ENCODE measurements at places on chromosomes 2 and 18.

- no peak for DNase-seq
Measured at GRCh38 chr18:61833978-61834377, 58.8 kb downstream of the RNF152 start.

GRCh38 chr18:74959216-74959615 lies 249.7 kb downstream of the PTGR3 start:
- no peak for DNase-seq

- no peak for DNase-seq
Measured at GRCh38 chr2:85255456-85255812, 72.4 kb downstream of the TGOLN2 start.

- no peak for DNase-seq
Measured at GRCh38 chr2:119436993-119437772, 5.5 kb downstream of the TMEM37 start.

GRCh38 chr2:150450765-150451164 lies 36.7 kb downstream of the RND3 start:
- DNase-seq: no peak

- DNase-seq: no peak
Measured at GRCh38 chr18:80246445-80247392, 595 bp downstream of the PARD6G start.

DNA sequence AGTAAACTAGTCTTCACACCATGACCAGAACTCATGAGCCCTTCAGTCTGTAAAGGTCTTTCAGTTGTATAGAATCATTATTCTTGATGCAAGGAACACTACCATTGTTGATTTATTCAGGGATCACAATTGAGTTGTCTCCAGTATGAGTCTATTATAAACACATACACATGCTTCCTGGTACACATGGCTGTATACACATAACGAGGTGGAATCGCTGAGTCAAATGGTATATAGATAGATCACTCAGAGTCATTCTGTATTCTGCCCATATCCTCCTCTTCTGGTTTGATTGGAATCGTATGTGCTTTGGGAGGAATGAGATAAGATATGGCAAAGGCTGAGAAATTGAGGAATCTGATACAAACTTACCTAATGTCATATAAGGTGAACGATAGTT lies 216.0 kb downstream of the UBE2E3 start:
- no peak for DNase-seq

- no peak for DNase-seq
Measured at GRCh38 chr2:182558564-182558963, 131.7 kb upstream of the PDE1A start.

- no peak for DNase-seq
Measured at GRCh38 chr2:191931329-191931728, 84.4 kb upstream of the CAVIN2 start.

DNA sequence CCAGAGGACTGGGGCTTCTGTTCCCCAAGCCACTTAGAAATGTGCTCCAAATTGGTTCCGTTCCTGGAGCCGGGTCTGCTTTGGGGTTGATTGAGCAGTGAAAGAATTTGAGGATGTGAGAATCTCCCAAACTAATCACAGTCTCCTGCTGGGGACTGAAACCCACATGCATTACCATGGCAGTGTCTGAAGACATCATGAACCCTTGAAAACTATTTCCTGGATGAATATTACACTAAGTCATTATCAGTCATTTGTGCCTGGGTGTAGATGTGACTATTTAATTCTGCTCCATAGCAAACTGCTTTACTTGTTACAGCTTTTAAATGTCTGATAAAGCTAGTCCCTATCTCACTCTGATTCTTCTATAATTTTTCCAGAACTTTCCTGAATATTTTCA lies 27.6 kb downstream of the SPP2 start:
- no peak for DNase-seq

- DNase-seq: no peak
Measured at GRCh38 chr18:37529863-37530262, 35.7 kb downstream of the CELF4 start.

DNA sequence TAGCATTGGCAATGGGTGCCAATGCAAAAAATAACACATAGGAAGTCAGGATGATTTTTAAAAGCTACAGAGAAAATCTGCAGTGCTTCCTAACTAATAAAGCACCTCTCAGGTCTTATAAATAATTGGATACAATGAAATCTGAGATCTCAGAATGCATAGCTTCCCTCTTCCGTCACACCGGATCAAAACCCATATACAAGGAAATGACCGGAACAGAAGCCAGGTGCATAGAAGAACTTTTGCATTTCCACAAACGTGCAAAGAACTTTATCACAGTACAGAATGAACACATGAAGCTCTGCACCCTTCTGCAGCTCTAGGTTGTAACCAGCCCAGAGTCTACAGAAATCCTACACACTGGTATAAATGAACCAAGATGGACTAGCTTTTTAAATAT lies 145.4 kb downstream of the TCF4 start:
- DNase-seq: no peak

DNA sequence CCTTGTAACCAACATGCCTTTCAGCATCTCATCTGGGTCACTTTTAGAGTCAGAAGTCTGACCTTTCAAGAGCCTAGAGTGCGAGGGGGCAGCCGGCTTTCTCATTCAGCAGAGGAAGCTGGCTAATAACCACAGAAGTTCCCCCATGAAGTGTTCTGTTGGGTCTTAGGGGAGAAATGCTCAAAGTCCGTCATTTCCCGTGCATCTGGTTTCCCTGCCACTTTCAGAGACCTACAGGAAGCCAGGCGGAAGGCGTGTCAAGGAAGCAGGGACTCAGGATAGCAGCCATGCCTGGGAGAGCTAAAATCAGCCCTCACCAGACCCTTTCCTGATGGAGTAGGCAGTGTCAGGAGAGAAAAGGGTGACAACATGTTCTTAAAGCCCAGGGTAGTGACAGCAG lies 301.8 kb upstream of the ID2 start:
- DNase-seq: no peak

GRCh38 chr18:69259282-69259681 lies 141.4 kb upstream of the DOK6 start:
- no peak for DNase-seq

DNA sequence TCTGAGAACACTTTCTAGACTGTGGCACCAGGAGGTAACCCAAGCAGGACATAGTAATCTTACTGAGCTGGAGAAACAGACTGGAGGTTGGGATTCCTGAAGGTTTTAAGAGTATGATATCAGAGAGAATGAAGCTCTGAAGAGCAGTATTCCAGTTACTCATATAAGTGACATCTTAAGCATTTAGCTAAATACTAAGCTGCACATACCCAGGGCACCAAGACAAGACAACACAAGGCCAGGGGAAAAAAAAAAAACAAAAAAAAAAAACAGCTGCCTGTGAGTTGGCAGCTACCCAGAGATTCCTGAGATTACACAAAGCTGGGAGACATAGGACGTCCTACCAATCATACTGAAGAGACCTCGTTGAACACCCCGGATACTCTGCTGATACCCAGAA lies 175.8 kb downstream of the SRBD1 start:
- peak; percentile 5 for DNase-seq

- no peak for DNase-seq
Measured at GRCh38 chr2:218387369-218388194, 5.5 kb downstream of the SLC11A1 start.

GRCh38 chr2:218898109-218898878 lies 17.6 kb downstream of the WNT10A start:
- DNase-seq: no peak

- DNase-seq: no peak
Measured at GRCh38 chr2:111535404-111535803, 348.6 kb downstream of the ANAPC1 start.

DNA sequence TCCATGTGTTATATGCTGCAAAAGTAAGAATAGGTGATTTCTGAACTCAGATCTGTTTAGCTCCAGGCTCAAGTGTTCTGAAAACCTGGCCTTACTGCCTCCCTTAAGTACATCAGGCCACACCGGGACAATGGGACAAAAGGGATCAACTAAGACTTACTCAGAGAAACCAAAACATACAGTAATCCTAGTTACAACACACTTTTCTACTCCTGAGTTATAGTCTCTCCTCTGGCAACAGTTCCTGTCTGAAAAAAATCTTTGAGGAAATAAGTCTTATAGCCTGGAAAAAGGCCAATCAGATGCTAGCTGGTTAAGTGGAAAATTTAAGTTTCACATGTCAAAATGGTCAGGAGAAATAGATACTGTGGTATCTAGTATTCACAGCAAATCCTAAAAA lies 5.6 kb downstream of the METTL5 start:
- DNase-seq: no peak

- no peak for DNase-seq
Measured at GRCh38 chr2:127047716-127048617, 59.0 kb downstream of the BIN1 start.

- DNase-seq: no peak
Measured at GRCh38 chr2:213763354-213763753, 479.1 kb downstream of the SPAG16 start.

GRCh38 chr2:174003720-174004695 lies 38.8 kb upstream of the SP3 start:
- no peak for DNase-seq

DNA sequence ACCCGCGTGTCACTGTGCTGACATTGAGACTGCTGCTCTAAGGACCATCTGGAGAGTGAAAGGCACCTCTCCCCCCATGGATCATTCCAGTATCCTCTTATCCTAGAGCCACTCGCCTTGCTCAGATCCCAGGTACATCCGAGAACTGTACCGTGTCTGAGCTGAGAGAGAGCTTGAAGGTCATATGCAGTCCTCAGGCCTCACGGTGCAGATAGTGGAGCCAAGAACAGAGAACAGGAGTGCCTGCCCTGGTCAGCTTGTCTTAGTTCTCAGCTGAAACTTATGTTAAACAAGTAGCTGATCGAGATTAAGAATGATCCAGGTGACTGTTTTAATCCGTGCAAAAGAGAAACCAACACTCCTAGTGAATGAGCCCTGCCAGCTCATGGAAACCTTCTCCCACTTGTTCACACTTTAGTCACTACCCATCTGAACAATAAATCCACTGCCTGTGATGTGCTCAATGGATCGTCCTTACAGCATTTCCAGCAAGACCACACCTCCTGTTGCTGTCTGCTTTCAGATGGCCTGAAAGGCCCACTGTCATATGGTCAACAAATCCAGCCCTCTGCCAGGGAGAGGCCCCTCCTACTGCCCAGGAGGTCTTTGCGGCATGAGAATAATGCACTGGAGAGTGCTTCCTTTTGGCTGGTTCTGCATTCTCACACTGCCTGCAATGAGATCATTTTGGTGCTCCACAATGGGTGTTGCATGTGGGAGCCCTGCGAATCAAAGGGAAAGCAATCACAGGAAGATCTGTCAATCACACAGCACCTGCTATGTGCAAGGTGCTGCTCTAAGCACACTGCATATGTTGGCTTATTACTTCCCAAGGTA lies 43.7 kb upstream of the APCDD1 start:
- DNase-seq: peak; percentile 70

DNA sequence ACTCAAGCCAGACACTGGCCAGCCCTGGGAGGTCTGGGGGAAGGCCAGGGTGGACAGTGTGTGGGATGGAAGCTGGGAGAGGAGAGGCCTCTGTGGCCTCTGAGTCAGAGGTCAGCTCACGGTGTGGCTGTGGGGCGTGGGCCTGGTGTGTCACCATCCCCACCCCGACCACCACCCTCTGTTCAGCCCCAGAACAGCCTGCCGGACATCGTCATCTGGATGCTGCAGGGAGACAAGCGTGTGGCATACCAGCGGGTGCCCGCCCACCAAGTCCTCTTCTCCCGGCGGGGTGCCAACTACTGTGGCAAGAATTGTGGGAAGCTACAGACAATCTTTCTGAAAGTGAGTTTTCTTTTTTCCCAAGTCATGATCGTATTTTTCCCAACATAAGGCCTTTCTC lies 110.5 kb downstream of the DYSF start:
- DNase-seq: no peak

DNA sequence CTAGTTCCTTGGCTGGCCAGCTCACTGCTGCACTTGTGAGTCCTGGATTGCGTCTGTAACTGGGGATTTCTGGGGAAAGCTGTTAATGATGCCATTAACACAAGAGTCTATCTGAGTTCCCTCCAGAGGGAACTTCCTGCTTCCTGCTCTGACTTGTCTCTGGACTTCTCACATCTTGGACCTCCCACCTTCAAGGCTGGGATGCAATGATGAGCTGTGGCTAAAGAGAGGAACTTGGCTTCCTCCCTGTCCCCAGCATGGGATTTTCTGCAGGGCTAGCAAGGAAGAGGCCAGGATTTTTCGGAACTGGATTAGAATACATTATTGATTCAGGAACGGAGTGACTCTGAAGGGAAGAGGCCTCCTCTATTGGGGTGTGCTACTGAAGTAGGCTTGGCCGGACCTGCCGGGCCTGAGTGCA lies 155.5 kb downstream of the CLIP4 start:
- DNase-seq: no peak

DNA sequence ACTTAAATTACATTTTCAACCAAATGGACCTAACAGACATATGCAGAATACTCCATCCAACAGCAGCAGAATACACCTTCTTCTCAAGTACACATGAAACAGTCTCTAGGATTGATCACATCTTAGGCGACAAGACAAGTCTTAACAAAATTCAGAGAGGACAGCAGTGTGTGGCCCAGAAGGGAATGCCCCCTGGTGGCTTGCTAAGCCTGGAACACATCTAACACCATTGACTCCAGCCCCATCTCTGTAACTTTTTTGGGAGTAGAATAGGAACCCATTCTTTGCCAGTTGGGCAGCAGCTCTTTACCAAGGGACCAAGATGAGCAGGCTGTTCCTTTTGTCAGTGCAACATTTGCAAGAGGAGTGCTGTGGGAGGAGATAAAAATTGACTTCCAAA lies 249.9 kb downstream of the PLCL1 start:
- no peak for DNase-seq

GRCh38 chr18:477565-477964 lies 22.9 kb downstream of the COLEC12 start:
- DNase-seq: no peak

GRCh38 chr18:39732918-39733317 lies 2167.3 kb upstream of the CELF4 start:
- DNase-seq: no peak

GRCh38 chr2:211138551-211138950 lies 582.2 kb downstream of the CPS1 start:
- no peak for DNase-seq

GRCh38 chr2:25481381-25482300 lies 139.9 kb upstream of the DNMT3A start:
- DNase-seq: no peak

DNA sequence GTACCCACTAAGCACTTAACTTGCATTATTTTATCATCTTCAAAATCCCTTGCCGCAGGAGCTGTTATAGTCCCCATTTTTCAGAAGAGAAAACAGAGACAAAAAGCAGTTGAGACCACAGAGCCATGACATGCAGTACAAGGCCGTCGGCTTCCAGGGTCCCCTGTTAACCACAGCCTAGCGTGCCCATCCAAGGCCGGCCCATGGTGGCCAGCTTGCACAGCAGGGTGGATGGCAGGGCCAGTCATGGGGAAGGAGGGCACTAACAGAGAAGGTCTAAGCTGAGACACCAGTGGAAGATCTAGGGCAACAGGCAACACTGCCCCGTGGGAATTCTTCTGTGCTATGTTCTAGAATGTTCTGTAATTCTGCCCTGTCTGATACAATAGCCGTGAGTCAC lies 192.6 kb upstream of the ID2 start:
- no peak for DNase-seq

GRCh38 chr2:227884511-227884947 lies 13.1 kb downstream of the DAW1 start:
- DNase-seq: no peak

DNA sequence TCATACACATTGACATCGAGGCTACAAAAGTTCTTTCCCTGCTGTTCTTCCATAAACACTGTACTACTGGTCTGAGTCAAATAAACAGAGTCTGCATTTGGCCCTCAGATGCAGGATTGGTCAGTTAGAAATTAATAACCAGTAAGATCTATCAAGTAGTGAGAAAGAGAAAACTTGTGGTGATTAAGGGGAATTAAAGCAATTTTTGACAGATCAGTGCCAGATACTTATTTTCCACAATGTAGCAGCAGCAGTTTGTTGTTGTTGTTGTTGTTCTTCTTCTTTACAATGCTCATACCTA lies 85.0 kb downstream of the IKZF2 start:
- DNase-seq: no peak
